ENCODE measurements at places on chromosomes 12 and 14.

GRCh38 chr14:70920608-70921007 is 13.3 kb downstream of the PCNX1 start:
- DNase-seq = no peak

- DNase-seq = no peak
These were observed 10.1 kb downstream of the IRAK3 start for GRCh38 chr12:66199141-66199540.

GRCh38 chr12:82745063-82745674 is 58.5 kb downstream of the TMTC2 start:
- peak; percentile 5 for DNase-seq

DNA sequence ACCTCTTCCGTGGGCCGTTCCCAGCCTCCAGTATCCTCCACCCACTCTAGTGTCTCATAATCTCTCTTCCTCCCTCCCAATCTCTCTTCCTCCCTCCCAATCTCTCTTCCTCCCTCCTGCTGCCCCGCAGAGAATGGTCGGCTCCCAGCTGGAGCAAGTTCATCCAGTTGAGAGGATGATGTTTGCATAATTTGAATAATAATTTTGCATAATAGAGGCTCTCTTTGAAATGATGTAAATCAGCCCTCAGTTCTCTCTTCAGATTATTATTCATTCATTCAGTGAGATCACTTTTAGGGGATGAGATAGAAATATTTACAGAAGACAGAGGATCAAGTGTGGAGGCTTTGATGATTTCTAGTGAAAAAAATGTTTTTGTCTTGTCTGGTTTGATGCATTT is 125.0 kb downstream of the PTPN11 start:
- no peak for DNase-seq

GRCh38 chr14:65366802-65367565 is 45.5 kb upstream of the FUT8 start:
- no peak for DNase-seq

DNA sequence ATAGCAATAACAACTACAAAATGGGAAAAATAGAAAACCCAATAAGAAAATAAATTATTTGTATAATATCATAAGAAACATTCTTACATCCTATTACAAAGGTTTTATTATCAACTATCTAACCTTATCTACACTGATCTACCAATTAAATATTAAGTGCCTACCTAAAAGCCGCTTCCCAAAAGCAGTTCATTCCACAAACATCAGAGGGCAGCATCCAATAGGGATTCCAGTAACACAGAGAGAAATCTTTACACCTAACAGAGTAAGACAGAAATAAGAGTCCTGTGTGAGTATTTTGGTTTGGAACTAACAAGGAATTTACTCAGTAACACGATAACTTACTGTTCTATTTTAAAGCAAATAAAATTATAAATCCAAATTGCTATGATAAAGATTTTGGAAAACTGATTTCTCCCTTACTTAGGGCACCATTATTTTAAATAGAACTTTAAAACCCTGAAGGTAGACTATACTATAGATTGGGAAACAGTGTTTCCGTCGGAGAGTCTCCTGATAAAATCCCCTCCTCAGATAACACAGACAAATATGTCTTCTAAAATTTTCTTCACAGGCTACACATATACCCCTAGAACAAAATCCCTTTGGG is 15.0 kb downstream of the GXYLT1 start:
- no peak for DNase-seq

- DNase-seq = no peak
These were observed 89.9 kb downstream of the MGST1 start for GRCh38 chr12:16437281-16437816.

DNA sequence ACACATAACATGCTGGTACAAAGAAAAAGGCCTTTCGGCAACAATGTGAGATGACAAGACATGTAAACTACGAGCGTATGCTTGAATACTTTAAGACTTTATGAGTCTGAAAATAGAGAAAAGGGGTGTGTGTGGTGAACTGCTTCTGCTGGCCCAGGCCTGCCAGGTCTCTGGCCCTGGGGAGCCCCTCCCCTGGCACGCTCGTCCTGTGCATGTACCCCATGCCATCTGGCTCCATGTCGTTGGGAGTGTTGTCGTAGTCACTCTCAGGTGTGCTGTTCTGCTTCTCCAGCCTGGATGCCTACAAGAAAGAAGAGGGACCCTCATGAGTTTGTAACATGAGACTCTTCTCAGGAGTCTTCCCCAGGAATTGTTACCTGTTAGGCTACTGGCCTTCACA is 38.9 kb downstream of the TCHP start:
- DNase-seq = no peak

- DNase-seq = no peak
These were observed 272.5 kb downstream of the TTC8 start for GRCh38 chr14:89096946-89097345.

DNA sequence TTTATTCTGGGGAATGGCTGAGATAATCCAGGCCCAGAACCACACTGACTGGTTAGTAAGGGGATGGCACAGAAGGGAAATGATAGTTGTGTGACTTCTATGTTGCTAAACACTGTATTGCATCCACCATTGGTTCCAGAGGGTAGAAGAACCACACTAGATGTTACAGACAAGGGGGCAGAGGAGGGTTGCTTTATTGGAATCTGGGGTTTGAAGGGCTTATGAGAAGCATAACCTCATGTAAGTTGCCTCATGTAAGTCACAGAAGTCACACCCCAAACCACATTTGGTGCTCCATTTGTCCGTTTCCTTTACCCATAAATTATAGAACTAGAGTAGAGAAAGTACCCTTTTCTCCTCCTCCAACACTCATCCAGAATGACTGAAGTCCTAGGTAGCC is 5.5 kb upstream of the PSMA6 start:
- peak; percentile 90 for DNase-seq
